ENCODE measurements at places on chromosomes 4 and X.

DNA sequence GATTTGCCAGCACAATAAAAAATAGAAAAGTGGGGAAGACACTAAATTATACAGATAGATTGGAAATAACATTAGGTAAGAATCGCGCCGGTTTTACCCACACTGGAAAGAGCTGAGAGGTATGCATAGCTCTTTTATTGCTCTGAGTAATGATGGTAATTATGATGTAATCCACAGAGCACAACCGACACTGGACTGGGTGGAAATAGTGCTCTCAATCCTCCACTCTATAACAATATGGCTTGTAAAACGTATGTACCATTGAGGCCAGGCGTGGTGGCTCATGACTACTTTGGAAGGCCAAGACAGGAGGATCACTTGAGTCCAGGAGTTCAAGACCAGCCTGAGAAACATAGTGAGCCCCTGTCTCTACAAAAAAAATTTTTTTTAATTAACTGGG, 104.3 kb upstream of the RAPGEF2 start:
- DNase-seq, result no peak

- DNase-seq, result peak; percentile 57
These were observed 24.1 kb downstream of the ZCCHC12 start for GRCh38 chrX:118847676-118848075.

DNA sequence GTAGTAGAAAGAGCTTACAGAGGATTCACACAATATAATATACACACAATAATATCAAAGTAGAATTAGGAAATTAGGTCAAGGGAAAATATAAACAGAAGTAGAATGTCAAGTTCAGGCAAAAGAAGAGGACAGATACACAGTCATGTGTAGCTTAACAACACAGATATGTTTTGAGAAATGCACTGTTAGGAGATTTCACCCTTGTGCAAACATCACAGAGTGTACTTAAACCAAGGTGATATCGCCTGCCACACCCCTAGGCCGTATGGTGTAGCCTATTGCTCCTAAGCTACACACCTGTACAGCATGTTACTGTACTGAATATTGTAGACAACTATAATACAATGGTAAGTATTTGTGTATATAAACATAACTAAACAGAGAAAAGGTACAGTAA, 110.0 kb upstream of the EDNRA start:
- DNase-seq, result no peak

GRCh38 chr4:140603286-140603685, 34.5 kb upstream of the UCP1 start:
- DNase-seq, result no peak

DNA sequence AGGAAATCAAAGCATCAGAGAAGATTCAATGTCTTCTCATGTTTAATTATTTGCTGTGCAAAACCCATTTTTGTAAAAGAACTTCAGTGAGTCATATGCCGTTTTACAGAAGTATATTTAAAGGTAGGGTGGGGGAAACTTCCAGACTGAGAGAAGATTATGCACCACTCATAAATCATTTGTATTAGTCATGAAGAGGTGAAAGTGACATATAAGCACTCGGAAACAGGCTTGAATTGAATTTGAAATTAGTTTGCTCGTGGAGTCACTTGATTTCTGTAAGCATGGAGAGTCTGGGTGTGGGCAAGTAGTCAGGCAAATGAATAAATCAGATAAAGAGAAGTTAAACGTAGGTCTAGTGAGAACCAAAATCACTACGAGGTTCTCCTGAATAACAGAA, 335.1 kb downstream of the ANK2 start:
- DNase-seq, result no peak

DNA sequence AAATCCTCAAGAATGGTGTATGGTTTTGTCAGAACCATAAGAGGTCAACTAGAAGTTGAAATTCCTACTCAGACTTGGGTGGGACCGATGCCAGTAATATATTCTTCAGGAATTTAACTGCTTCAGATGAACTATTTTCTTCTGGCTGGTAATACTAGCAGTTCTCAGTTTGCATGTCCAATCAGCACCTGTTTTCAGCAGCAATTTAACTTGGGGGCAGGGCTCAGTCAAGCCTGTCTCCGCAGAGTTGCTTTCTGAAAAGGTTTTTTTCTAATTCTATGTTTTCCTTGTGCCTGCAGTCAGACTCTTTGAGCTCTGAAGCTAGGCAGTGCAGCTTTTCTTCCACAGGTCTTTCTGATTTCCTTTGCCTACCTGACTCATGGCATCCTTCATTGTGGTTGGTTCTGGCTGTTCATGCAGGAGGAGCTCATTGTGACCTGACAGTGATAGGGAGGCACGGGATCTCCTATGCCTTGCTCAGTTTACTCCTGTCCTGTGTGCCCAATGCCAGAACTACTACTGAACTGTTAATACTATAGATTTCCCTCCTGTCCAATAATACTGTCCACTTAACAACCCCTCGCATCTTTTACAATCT, 17.3 kb upstream of the FMR1 start:
- DNase-seq, result no peak

- DNase-seq, result no peak
These were observed 72.3 kb upstream of the ADGRG2 start for GRCh38 chrX:19194285-19195242.

DNA sequence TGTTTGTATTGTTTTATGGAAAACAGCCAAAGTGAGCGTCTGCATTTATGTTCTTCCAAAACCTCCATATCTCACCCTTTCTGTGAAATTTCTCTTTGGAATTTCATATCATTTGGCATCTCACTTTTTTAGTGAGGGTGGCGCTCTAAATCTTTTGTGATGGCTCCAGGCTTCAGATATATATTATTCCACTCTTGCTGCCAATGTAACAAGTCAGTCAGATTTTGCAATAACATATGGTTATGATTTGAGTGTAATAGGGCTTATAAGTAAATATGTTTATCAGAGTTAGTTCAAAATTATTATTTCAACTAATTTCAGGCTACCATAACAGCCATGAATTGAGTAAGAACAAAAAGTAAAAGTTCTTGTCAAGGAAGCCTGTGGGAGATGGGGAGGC, 314.7 kb downstream of the PDGFC start:
- DNase-seq, result no peak

DNA sequence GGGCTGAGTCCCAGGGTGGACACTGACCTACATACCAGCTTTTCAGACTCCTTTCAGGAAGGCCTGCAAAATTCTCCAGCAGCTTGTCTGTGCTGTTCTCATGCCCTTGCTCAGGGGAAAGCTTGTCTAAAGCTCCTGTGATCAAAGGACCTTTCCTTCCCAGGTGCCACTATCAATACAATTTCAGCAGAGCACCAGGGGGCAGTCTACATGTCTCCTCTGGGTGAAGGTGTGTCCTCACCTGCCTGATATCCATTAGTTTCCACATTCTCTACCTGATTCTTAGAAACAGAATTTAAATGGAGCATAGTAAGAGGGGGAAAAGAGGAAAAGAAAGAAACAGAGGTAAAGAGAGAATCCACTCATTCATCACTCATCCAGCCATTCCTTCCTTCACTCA, 114.2 kb downstream of the PPARGC1A start:
- no peak for DNase-seq

DNA sequence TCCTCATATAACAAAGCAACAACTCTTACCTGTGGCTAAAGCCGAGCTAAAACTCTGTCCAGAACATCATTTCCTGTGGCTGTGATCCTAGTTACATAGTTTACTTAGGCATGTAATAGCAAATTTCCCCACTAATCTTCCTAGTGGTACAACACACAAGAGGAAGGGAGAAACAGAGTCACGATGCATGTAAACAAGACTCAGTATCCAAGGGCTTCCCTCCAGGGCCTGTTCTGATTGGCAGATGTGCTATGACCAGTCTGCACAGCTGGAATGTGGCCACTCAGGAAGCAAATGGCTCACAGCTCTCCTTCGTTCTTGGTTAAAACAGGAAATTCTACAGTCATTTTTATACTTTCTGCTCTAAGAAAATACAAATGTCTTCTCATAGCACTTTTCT, 49.2 kb upstream of the PRSS48 start:
- no peak for DNase-seq

DNA sequence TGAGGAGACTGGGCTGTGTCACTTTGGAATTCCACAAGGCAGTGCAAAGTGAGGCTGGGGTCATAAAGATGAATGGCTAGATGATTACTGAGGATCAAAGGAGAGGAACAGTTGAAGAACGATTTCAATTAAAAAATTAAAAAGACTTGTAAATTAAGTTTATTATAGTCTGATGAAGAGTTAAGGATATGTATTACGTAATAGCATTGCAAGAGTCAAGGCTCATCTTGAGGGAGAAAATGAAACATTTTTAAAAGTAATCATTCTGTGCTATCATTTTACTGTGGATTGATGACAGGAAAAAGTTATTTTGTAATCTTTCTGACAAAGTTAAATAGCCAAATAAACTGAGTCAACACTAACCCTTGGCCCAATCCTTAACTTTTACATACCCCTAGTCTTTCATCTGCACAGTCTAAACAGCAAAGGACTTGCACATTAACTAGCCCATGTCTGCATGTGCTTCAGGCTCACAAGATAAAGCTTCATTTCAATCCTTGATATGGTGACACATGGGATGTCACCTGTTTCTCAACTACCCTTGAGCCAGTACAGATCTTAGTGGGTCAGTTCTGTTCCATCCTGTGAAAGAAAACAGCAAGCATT, 465.5 kb upstream of the CTSO start:
- no peak for DNase-seq

- DNase-seq, result no peak
These were observed 28.7 kb downstream of the NLRP2B start for GRCh38 chrX:57651169-57651919.

GRCh38 chrX:131854581-131854980, 168.5 kb upstream of the STK26 start:
- DNase-seq, result no peak

- no peak for DNase-seq
These were observed 112.4 kb upstream of the ELOVL6 start for GRCh38 chr4:110310795-110311194.

DNA sequence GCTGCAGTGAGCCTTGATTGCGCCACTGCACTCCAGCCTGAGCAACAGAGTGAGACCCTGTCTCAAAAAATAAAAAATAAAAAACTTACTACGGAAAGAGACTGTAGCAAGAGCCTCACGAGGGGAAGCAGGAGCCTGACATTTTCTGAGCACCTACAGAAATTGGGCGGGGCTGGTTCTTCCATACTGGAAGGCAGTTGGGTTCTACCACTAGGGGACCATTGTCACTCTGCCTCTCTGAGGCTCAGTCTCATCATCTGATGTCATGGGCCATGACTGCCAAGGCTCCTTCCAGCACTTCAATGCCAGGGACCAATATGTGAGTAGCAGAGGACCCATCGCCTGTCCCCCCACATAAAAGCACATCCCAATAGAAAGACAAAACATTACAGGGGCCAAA, 8.2 kb downstream of the SH3KBP1 start:
- DNase-seq, result no peak

DNA sequence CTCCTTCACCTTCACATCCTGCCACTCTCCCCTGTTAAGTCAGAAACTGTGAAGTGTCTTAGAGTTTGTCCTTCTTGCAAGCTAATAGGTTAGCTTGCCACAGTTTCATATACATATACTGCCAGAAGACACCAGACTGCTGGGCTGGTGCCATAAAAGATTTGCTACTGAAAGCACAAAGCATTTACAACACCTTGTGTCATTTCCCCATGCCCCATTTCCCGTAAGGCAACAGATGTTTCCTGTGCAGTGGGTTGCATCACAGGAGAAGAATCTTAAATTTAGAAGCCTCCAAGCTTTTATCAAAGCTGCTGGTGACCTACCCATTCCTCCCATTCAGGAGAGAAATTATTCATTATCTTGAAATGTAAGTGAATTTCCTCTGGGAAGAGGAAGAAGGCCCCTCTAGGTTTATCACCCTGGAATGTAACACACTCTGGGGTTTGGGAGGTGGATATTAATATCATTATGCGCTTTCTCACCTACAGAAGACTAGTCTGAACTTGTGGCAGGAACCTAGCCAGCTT, 34.5 kb upstream of the RAB33B start:
- DNase-seq, result no peak

- DNase-seq, result no peak
These were observed 33.2 kb downstream of the SAT1 start for GRCh38 chrX:23816179-23816578.

DNA sequence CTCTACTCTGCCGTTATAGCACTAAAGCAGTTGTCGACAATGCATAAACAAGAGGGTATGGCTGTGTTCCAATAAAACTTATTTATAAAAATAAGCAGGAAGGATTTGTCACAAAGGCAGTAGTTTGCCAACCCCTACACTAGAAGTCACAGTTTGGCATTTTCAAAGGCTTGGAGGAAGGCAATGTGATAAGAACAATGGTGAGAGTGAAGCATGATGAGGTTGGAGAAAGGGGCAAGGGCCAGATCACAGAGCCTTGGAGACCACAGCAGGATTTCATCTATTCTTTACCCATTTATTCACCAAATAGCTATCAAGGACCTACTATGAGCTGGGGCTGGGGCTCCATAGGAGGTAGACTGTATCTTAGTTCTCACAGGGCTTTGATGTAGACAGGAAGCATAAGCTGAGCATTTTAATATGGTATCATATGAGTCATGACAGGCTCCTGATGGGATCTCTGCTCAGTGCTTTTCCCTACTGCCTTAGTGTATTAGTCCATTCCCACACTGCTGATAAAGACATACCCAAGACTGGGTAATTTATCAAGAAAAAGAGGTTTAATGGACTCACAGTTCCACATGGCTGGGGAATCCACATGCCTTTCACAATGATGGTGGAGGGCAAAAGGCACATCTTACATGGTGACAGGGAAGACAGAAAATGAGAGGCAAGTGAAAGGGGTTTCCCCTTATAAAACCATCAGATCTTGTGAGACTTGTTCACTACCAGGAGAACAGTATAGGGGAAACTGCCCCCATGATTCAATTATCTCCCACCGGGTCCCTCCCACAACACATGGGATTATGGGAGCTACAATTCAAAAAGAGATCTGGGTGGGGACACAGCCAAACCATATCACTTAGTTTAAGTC, 58.9 kb downstream of the PPM1K start:
- DNase-seq, result no peak

DNA sequence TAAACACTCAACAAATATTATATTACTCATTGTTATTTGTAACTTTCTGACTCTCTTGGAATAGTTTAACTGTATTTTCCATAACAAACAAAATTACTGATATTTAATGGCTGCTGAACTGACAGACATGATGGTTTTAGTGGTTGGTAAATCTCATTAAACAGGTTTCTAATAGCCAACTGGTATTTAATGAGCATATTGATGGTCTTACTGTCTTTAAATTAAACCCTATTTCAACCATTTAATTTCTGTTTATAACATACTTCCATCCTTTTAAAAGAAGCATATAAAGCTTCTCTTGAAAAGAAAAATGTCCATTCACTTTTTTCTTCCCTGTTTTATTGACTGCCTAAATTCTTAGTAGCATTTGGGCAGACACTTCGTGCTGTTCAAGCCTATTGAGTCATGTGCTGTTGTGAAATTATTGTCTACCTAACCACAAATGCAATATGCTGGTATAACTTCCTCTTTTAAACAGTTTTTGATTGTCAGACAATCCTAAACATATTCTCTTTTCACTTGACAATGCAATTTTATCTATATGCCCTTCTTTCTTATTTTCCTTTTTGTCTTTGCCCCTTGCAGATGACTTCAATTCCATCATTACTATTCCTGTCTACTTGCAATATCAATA, 163.9 kb upstream of the SLC7A11 start:
- DNase-seq, result peak; percentile 9
